ENCODE measurements at places on chromosomes 5 and 9.

- DNase-seq = no peak
These were observed 4.8 kb downstream of the MCIDAS start for GRCh38 chr5:55222092-55222984.

DNA sequence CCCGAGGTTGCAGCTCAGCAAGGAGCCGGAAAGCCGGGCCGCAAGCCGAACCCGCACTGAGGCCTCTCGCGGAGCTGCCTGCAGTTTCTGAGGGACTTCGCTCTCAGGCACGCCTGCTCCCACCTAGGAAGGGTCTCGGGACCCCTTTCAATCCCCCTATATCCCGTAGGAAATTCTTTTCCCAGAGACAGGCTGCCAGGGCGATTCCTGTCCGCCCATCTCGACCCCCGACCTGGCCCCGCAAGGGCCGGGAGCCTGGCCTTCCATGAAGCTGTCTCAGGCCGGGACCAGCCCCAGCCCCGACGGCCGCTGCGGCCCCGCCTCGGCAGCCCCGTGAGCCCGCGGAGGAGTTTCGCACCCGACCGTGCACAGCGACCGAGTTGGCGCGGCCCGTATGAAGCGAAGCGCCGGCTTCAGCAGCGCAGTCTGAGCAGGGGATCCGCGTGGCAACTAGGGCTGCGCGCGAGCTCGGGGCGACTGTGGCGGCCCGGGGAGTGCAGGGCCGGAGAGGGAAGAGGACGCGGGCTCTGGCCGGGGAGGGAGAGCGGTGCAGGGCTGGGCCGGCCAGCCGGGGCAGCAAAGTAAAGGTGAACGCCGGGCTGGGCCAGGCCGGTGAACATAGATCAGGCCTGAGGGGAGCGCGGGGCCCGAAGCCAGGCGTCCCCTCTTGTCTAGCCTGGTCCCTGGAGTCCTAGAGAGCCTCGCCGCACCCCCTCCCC is 977 bp upstream of the PRDM12 start:
- no peak for DNase-seq

DNA sequence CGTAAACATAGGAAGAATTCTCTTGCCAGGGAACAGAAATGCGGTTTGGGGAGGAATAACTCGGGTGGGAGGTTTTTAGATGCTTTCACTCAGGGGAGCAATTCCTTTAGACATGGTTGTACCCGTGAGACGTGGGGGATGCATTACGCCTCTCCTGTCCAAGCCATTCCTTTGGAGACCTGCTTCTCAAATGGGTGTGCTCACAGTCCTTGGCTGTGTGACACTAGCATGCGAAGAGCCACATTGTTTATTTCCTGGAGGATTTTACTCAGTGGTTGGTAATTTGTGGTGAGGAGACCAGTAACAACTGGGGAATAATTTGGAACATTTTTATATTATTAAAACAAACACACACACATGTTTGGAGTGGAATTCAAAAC is 18.5 kb downstream of the COL15A1 start:
- DNase-seq = no peak

DNA sequence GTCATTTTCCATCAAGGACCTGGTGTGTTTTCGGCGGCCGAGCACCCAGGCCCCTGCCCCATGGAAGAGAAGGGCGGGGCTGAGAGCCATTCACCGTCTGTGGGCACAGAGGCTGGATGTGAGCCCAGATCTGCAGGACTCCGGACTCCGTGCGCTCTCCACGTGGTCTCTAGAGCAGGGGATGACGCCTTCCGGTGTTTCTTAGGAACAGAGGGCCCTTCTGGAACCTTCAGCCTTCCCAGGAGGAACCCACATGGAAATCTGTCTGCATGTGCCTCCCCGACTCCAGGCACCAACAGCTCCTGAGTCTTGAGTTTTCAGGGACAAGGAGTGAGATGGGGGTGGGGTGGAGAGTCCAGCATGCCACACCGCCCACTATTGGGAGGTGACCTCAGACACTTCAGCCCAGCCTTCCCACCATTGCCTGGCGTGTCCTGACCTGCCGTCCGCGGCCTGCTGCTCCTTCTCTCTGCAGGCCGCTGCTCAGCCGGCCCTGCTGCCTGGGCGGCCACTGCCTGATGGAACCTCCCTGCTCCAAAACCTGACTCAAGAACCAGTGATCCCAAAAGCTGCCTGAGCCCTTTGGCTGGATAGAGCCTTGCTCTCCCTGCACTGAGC is 2.4 kb upstream of the RXRA start:
- no peak for DNase-seq

- DNase-seq = no peak
These were observed 365.9 kb downstream of the PLK2 start for GRCh38 chr5:58094031-58094430.

GRCh38 chr5:180178531-180179441 is 30.2 kb downstream of the RASGEF1C start:
- DNase-seq = peak; percentile 57

- DNase-seq = no peak
These were observed 195.7 kb downstream of the PALM2AKAP2 start for GRCh38 chr9:109975574-109976295.

DNA sequence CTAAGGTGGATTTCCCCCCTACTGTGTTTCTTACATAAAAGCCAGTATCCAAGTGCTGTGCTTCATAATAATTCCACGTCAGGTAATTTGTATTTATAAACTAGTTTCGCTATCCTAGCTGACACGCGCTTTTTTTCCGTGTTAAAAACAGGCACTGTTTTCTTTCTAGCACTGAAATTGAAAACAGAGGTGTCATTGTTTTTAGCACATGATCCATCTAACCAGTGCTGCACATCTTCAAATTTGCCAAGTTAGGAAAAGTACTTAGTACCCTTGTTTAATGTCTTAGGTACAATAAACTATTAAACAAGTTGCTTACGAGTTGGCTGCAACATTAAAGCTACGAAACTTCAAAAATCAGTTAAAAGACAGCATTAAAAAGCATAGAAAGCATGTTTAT is 49.9 kb downstream of the JMY start:
- DNase-seq = no peak

- DNase-seq = no peak
These were observed 30.1 kb upstream of the SLC12A2 start for GRCh38 chr5:128053291-128053954.

- DNase-seq = no peak
These were observed 15.9 kb downstream of the GABRA1 start for GRCh38 chr5:161863811-161864210.

- no peak for DNase-seq
These were observed 97.9 kb downstream of the NLN start for GRCh38 chr5:65819905-65820240.

GRCh38 chr5:40306869-40307487 is 372.7 kb upstream of the PTGER4 start:
- DNase-seq = no peak

DNA sequence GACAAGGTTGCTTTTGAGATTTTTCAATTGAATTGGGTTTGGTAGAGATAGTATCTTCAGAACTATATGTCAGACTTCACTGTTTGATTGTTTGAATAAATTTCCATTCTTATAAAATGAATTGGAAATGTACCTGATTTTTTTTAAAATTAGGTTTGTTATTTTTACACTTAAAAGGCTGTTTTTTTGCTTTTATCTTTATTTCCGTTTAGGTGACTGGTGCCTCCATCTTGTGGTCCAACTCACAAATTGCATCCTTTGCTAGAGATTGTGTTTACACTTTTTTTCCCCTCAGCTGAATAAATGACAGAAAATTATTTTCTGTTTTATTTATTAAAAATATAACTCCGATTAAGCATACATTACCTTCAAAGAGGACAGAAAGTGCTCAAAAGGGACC is 15.6 kb downstream of the NDUFAF2 start:
- no peak for DNase-seq

GRCh38 chr5:13278811-13279210 is 665.7 kb downstream of the DNAH5 start:
- DNase-seq = no peak

DNA sequence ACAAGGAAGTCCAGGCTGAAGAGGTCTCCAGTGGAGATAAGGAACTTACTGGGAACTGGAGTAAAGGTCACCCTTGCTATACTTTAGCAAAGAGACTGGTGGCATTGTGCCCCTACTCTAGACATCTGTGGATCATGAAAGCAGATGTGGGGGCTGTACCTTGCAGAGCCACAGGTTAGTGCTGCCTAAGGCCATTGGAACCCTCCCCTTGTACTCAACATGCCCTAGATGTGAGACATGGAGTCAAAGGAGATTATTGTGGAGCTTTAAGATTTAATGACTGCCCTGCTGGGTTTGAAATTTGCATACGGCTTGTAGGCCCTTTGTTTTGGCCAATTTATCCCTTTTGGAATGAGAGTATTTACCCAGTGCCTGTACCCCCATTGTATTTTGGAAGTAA is 397.3 kb upstream of the GRIN3A start:
- no peak for DNase-seq

DNA sequence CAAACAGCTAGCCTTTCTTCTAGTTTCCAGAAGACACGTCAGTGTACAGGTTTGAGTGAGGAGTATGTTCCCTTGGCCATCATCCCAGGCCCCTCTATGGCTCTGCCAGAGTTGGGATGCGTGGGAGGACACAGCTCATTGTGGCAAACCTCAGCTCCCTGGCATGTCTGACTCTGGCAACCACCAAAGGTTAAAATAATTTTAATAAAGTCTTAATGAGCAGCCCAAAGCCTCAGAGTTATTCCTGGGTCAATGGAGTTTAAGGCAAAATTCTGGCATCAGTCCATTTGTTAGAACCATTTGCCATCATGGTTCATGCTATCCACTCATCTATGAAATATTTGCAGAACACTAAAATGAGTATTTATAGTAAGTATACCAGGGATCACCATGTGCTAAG is 79.8 kb upstream of the PAPPA start:
- DNase-seq = no peak

GRCh38 chr5:132422720-132423437 is 53.4 kb downstream of the SLC22A5 start:
- DNase-seq = no peak

GRCh38 chr9:37424204-37424685 is 1.7 kb downstream of the GRHPR start:
- DNase-seq = no peak

- peak; percentile 23 for DNase-seq
These were observed 1.6 kb downstream of the ZNF462 start for GRCh38 chr9:106864373-106865143.

DNA sequence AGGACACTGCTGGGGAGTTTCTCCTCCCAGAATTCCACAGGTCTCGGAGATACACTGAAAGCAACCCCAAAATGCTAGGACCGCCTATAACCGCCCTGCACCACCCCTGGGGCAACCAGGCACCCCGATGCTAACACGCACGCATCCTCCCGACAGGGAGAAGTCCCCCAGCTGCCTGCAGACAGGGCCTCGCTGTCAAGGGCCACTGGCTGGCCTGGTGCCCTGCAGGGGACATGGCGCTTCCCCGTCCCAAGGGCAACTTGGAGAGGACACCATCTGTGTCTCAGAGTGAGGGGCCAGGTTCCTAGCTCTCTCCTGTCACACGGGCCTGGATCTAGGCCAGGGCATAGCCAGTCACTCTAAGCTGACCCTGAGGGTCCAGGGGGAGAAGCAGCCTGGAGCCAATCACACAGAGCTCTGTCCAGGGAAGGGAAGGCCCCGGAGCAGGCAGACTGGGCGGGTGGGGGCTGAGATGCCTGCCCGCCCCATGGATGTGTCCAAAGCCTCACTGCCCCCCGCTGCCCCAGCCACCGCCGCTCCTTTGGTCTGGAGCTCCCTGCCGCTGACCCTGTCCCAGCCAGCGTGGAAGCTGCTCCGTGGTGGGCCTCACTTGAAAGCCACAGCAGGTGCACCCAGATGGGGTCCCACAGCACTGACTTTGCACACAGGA is 9.7 kb downstream of the NOTCH1 start:
- DNase-seq = no peak

DNA sequence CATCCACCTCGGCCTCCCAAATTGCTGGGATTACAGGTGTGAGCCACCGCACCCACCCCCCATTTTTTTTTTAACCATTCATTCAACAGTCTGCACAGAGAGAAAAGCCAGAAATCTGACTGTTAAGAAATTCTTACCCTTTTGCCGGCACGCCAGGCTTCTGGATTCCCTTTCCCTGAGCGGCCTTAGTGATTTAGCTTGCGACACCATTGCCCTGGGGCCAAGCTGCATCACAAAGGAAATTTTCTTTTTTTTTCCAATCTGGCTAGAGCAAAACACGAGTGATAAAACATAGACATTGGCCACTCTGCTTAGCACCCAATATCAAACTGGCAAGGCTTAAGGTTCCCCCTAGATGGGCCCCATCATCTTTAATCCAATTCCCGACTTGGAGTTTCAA is 21.2 kb upstream of the ATOSB start:
- DNase-seq = no peak
